PC-9 (cell line): ENCODE measurements at places on chromosomes 5 and 9.

DNA sequence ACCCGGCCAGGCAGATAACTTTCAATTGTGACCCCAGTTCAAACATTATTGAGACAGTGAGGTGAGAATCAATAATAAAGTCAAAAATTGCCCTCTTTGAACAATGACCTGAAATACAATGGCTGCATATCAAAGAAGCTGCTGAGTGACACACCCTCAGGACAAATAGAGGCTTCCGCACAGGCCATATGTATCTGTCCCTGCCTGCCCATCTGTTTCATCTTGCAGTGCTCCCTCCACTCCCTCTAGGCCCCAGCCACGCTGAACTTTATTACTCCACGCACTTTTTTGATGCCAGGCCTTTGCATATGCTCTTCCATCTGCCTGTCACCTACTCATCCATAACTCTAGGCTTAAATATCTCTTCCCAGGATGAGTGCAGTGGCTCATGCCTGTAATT is 15.9 kb upstream of the PFDN1 start:
- no peak for DNase-seq

- DNase-seq: peak; percentile 68
Measured at GRCh38 chr5:6181147-6181729, 197.1 kb downstream of the MED10 start.

GRCh38 chr9:20320921-20321320 is 301.4 kb downstream of the MLLT3 start:
- no peak for DNase-seq

DNA sequence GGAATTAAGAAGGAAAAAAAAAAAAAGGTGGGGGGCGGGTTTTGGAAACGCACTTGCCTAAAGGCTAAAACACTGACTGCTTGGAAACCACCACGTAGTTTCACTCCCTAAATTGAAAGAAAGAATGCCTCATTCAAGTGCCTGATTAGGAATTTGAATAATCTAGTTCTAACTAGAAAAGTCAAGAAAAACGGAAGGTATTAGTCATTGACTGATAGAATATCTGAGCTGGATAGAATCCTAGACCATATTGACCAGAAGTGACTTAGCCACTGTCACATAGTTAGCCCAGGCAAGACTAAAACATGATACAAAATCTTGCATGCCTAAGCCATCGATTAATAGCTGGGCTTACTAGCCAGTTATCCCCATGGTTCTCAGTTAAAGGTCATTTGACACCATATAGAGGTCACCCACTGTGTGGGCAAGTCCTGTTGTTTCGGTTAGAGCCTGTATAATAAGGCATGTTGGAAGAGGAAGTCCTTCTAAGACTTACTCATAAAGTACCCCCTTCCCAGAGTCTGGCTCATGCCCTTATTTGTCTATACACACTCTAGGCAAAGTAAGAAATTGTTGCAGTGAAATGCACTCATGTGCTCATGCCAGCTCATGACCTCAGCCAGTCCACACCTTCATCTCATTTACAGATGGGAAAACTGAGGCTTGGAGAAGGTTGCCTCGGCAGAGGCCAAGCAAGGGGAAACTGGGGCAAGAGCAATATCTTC is 40.2 kb downstream of the SH3RF2 start:
- DNase-seq: no peak

DNA sequence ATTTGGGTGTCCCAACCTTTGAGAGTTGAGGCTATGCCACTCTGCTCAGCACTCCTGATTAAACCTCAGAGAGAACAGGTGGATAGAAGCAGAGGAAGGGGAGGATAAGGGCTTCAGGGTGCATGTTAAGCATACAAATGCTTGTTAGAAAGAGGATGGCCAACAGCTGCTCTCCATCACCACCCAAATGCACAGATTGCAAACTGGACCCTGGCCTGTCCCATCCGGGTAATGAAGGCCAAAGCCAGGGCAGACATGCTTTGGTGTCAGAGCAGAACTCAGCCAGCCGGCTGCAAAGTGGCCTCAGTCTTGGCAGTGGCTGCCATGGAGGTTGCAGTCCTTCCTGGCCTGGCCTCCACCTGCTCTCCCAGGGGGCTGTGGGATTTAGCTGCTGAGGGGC is 84.3 kb downstream of the SIL1 start:
- no peak for DNase-seq

DNA sequence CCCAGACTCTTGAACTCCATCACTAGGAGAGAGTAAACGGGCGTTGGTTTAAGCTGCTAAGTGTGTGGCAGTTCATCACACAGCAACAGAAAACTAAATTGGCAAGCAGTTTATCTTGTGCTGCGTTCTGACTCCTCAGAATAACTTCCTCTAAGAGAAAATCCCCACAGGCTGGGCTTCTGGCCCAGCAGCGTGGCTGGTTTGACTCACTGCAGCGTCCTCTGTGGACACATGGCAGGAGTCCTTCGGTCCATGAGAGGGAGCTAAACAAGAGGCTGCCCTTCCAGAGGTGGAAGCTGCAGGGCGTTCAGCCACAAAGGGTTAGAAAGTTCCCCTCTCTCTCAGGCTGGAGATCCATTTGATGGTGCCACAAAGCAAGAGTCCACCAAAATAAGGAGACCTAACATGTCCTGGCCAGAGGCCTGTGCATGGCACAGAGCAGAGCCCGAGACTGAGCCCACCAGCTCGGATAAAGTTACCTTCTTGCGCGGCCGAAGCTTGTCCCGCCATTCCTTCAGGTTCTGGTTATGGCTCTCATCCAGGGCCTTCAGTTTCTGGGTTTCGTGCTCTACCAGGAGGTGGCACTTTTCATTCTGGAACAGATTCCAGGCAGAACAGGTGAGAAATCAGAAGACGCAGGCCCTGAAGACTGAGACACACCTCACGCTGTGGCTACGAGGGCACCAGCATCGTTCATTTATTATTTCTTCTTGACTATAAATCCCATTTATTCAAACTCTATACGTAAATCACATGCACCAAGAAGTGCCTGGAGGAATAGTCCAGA is 46.2 kb upstream of the FBXW11 start:
- DNase-seq: no peak

DNA sequence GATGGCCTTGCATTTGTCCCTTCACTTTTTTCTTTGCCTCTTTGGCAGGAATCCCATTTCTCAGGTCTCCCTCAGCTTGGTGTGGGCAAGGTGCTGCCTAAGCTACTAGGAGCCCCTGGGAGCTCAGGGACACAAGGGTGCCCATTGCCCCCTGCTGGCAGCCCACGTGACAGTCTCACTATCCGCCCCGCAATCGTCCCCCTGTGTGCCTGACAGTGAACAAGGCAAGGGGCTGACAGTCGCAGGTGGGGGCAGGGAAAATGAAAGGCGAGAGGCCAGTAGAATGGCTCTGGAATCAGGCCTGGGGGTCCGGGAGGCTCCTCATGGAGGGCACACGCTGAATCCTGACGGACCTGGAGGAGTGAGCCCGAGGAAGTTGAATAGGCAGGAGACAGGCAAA is 2.0 kb upstream of the PCDH12 start:
- DNase-seq: no peak

DNA sequence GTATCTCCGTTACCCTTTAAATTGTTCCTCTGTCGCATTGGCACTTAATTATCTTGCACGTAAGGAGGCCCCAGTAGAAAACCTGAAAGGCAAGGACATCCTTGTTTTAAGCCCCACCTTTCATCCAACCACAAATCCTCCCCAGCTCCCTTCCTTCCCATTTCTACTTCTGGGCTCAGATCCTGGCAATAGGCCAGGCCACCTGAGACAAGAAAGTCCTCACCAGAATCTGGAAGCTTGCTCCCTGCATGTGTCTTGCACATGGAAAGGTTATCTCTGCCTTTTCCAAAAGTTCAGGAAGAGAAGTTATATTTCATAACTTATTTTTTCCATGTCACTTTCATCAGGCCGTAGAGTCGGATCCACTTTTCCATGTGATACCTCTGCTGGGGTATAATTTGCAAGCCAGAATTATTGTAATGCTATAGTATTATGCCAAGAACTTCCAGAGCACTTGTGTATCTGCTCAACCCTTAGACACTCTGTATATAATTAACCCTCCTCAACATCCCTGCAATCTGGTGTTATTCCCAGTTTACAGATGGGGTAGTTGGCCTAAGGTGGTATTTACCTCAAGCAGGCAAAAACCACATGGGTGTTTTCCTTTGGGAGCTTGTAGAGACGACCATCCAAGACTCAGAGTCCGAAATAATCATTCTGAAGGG is 2.6 kb upstream of the SHB start:
- no peak for DNase-seq

- no peak for DNase-seq
Measured at GRCh38 chr9:108290839-108291585, 564.8 kb downstream of the ACTL7B start.

DNA sequence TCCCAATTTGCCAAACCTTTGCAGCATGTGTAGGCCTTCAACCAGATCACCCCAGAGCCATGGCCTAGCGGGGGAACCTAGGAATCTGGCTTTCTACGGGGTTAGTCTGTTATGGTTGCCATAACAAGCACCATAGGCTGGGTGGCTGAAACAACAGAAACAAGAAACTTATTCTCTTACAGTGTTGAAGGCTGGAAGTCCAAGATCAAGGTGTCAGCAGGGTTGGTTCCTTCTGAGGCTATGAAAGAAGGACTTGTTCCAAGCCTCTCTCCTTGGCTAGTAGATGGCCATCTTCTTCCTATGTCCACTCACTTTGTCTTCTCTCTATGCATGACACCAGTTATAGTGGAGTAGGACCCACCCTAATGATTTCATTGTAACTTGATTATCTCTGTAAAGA is 6.1 kb downstream of the FGF1 start:
- no peak for DNase-seq
